ENCODE measurements at places on chromosomes 1 and 21.

GRCh38 chr1:154809436-154810413 lies 60.4 kb downstream of the KCNN3 start:
- DNase-seq, result no peak

DNA sequence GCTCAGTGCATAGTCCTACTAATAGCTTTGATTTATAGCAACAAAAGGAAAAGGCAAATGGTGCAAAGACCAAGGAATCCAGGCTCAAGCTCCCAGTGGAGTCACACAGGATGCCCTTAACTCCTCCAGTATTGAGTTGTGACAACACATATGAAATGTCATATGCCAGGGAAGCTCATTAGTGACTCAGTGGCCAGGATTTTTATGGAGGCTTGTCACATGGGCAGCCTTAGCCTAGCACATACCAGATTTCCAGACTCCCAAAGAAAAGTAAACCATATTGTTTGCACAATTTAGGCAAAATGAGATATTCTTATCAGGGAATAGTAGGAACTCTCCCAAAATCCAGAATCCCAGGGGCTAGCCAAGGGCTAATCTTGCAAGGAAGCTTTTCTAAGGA lies 129.2 kb downstream of the MAGI3 start:
- no peak for DNase-seq

- no peak for DNase-seq
Measured at GRCh38 chr21:42669041-42669440, 15.6 kb downstream of the PDE9A start.

- no peak for DNase-seq
Measured at GRCh38 chr1:2968471-2968881, 52.8 kb upstream of the ACTRT2 start.

GRCh38 chr1:53070621-53071020 lies 8.6 kb downstream of the PODN start:
- DNase-seq, result no peak

GRCh38 chr21:45220071-45220481 lies 67.6 kb downstream of the POFUT2 start:
- no peak for DNase-seq

DNA sequence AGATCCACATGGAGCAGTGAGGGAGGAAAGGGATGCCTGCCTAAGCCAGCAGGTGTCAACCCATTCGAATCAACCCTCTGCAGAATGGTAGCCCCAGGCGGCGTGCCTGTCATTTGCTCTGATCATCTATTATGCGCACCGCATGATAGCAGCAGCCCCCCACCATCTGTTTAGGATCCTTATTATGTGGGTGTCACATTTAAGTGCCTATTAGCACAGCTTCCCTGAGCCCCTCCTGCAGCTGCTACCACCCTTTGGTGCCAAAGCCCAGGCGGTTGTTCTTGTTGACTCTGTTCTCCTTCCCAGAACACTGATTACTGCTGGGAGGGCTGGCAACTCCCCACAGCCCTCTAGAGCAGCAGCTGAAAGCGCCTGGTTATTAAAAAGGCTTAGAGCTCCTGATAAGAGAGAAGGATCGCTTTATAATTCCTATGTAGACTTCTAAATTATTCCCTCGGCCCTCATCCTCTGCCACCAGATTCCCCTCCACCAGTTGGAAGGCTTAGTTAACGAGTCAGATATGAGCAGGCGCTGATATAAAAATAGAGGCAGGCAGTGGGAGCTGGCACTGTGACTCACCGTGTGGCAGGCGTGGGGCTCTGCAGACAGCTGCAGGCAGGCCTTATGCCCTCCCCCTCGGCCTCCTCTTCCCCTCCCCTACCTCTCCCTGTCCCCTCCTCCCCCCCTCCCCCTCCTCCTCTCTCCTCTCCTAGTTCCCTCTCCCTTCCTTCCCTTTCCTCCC lies 23.0 kb downstream of the ACTA1 start:
- DNase-seq, result peak; percentile 98

DNA sequence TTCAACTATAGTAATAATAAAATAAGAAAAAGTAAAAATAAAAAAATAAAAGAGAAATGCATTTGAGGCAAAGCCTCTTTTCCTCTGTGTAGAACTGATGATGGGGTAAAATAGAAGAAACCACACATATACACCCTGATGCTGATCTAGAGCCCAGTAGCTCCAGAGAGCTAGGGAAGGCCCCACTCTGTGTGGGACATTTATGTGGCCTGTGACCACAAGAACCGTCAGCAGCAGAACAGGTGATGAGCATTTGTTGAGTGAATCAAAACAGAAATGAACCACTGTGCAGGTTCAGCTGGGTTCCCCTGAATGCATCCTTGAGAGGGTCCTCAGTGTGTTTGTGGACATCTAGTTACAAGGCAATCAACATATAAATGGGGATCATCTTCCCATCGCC lies 221.8 kb upstream of the HOOK1 start:
- no peak for DNase-seq

DNA sequence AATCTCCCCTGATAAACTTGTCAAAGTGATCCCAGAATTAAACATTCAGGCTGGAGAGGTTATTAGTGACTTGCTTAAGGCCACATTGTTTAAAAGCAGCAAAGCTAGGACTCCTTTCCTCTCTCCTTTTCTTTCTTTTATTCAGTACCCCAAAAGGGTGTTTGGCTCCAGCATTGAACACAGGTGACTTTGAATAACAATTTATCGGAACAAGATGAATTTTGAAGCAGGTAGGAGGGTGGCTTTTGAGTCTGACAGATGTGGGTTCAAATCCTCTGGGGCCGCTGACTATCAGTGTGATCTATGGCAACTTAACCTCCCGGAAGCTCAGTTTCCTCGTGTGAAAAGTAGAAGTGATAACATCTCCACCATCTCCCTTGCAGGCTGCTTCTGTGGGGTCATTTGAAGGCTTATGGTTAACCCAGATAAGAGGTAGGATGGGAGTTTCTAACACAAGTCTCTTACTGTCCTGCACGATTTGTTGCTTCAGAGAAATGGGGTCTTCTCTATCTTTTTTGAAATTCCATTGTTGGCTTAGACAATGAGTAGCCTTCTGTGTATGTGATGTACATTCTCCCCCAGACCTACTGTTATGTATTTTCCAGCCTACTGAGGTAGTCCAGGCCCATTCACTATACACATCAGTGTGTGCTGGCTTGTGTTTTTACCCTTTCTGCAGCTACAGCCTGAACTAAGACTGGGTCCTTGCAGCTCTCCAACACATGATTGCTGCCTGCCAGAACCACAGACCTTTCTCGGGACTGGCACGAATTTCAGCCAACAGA lies 29.0 kb downstream of the JUN start:
- DNase-seq, result no peak

GRCh38 chr1:24699628-24700027 lies 45.6 kb upstream of the CLIC4 start:
- no peak for DNase-seq

DNA sequence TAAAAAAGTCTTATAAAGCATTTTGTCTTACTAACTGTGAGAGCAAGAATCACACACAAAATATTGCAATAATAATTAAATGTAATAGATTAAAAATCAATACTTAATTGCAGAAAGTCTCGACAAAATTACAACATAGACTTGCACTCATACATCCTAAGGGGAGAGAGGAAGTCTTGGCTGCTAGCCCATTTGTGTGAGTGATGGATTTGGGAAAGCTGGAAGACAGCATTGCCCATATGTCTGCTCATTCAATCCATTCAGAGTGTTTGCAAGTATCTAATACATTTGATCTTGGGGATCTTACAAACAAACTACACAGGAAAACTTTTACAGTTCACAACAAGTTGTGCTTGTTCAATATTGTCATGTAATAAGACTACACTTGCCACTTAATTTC lies 140.5 kb downstream of the COL11A1 start:
- DNase-seq, result peak; percentile 10

GRCh38 chr1:224896130-224896781 lies 33.2 kb upstream of the DNAH14 start:
- DNase-seq, result no peak

- DNase-seq, result no peak
Measured at GRCh38 chr1:57966751-57967406, 543.0 kb upstream of the DAB1 start.

GRCh38 chr1:185477638-185478580 lies 160.9 kb upstream of the IVNS1ABP start:
- DNase-seq, result no peak

DNA sequence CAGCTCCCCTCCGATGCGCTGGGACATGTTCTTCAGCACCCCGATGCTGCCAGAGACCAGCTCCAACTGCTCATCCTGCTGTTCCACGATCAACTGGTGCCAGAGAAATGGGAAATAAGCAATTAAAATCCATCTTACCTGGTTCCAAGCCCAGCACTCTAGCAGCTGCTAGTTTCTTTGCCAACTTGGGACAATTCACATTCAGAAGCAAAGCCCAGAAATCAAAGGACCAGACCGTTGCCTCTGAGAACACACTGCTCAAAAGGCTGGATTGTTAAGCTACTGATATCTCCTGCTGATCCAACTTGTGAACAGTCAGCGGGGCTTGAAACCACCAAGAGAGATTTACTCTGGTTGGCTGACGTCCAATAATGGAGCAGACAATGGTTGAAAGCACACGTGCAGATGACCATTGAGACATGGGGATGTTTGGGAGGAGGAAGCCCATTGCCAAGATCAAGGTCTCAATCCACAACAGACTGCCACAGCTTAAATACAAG lies 34.4 kb downstream of the STX6 start:
- DNase-seq, result no peak

DNA sequence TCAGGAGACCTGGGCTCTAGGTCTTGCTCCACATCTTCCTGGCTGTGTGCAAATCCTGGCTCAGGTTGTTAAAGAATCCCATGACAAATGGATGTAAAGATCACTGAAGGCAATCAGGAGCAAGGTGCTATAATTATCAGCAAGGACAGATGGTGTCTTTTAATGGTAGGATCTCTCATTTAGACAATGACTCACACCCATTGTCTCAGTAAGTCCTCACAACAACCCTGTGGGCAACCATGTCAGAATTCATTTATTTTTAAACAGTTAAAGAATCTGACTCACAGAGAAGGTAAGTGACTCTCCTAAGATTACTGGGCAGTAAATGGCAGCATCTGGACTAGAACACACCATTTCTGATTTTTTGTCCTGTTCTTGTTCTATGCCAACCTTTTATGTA lies 32.8 kb downstream of the RNASEL start:
- no peak for DNase-seq

- DNase-seq, result peak; percentile 90
Measured at GRCh38 chr1:200075522-200075921, 48.0 kb downstream of the NR5A2 start.
